ENCODE measurements at places on chromosomes 16 and 17.

DNA sequence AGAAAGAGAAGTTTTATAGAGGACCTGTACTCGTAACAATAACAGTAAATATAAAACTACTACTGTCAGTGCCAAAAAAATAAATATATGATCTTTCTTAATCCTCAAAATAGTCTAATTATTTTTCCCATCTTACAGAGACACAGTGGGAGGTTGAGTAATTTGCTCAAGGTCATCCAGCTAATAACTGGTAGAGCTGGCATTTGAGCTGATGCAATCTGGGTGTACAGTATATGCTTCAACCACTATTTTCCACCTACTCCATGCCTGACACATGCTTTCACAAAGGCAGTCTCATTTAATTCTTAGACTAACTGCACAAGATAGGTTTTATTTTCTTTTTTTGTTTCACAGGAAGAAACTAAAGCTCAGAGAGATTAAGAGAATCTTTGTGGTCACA is 33.6 kb downstream of the PIGL start:
- no peak for DNase-seq

DNA sequence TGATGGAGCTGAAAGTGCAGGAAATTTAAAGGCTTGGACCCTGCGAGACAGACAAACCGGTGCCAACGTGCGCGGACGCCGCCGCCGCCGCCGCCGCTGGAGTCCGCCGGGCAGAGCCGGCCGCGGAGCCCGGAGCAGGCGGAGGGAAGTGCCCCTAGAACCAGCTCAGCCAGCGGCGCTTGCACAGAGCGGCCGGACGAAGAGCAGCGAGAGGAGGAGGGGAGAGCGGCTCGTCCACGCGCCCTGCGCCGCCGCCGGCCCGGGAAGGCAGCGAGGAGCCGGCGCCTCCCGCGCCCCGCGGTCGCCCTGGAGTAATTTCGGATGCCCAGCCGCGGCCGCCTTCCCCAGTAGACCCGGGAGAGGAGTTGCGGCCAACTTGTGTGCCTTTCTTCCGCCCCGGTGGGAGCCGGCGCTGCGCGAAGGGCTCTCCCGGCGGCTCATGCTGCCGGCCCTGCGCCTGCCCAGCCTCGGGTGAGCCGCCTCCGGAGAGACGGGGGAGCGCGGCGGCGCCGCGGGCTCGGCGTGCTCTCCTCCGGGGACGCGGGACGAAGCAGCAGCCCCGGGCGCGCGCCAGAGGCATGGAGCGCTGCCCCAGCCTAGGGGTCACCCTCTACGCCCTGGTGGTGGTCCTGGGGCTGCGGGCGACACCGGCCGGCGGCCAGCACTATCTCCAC is at the start of gene NOG:
Gene NOG (plus strand): TSS at position 54 of the 674 bp plus-strand sequence. CDS start 525 bp downstream, at position 579.
- DNase-seq = no peak

GRCh38 chr16:85834741-85835140 is 35.2 kb downstream of the COX4I1 start:
- DNase-seq = no peak

DNA sequence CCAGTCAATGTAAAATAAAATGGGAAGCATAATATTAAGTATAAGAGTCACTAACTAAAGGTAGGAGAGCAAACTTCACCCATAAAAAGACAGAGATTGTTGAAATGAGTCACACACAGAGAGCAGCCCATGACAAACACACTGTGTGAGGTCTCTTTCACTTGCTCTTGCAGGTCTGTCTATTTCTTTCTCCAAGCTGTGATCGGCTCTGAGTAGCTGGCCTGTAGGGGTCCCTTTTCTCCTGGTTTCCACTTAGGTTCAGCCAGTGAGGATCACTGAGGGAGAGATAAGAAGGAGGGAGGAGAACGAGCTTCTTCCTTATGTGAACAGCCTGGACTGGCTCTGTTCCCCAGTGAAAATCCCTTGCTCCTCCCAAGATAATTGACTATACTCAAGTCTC is 133.7 kb upstream of the HS3ST3A1 start:
- DNase-seq = no peak

DNA sequence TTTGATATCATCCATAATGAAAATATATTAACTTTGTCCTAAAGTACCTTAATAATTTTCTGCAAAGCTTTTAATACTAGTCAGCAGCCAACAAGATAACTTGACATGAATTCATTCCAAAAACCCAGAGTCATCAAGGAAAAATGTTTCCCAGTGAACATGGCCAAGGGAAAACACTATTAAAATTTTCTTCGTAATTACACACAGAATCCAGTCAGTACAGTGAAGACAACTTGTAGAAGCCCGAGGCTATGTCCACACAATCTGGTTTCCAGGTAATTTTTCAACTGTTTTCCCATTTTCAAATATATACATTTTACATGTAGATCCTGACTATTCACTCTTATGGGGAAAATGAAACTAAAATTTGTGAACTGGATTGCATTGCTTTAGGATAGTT is 600.9 kb downstream of the CDH8 start:
- no peak for DNase-seq

- DNase-seq = no peak
These were observed 502.7 kb upstream of the HSBP1 start for GRCh38 chr16:83305092-83305491.

- DNase-seq = no peak
These were observed 24.4 kb upstream of the PMP22 start for GRCh38 chr17:15289285-15290183.

GRCh38 chr16:19690196-19690595 is 27.8 kb downstream of the KNOP1 start:
- DNase-seq = no peak

GRCh38 chr16:894841-895240 is 75.9 kb downstream of the LMF1 start:
- no peak for DNase-seq

- peak; percentile 58 for DNase-seq
These were observed 7.3 kb upstream of the RHOT2 start for GRCh38 chr16:660459-661183.

DNA sequence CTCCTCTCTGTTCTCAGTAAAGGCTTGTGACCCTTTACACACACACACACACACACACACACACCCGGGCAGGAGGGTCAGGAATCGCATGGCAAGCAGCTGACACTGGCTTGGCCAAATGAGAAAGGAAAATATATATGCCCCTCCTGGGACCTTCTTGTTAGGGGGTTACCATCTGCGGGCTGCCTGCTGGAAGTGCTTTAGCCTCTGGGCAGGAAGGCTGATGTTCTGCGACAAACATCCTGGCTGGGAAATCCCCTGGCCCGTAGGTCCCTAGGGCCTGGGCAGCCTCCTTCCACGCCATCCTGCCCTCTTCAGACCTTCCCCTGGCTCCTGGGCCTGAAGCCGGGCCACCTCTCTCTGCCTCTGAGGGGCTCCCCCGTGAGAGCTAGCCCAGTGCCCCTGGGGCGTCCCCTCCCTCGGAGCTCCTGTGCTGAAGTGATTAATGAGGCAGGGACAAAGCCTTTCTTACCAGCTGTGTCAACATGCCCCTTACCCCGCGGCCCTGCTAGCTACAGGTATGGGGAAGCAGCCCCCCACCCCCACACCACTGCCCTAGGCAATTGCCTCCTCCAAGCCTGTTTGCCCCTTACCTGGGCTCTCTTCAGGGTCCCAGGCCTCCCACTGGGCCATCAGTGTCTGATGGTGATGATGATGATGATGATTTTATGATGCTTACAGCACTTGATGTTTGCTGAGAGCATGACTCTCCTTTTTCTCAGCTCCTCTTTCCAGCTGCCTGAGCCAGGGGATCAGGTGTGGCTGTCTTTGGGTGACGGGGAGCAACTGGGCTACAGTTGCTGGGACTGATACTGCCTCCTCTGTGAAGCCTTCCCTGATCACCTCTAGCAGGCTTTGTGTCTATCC is 32.8 kb upstream of the ETV4 start:
- DNase-seq = no peak

DNA sequence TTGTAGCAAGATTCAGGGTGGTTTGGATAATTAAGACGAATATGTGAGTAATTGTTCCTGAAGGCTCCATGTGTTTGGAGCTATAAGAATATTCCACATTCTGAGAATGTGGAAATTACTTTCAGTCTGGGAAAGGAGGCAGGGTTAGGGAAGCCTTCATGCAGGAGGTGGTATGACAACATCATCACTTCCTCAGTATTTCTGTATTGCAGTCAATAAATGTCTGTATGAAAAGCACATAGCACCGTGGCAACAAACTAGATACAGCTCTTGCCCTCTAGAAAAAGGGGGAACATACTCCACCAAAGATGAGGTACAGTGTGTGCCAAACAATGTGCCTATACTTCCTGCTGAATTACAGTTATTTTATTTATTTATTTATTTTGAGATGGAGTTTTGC is 26.1 kb upstream of the DHRS7B start:
- no peak for DNase-seq

DNA sequence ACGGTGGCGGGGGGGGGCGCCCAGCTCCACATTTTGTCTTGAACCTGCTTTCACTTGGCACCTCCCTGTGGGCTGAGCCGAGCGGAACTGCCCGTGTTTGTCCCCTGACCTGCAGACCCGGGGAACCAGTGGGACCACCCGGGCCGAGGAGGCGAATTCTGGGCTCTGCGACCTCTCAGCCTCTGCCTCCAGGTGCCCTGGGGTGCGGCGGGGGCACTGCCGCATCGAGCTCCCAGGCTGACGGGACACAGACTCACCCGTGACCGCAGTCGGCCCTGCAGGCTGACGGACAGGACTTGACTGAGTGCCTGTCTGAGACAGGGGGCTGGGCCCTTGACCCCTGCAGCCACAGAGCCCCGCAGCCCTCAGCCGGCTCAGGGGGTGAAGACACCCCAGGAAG is 11.1 kb upstream of the C1QTNF8 start:
- no peak for DNase-seq

GRCh38 chr16:75413951-75414350 is 19.4 kb downstream of the CFDP1 start:
- DNase-seq = no peak

- DNase-seq = peak; percentile 46
These were observed 186.0 kb upstream of the TNRC6C start for GRCh38 chr17:77772461-77772897.

DNA sequence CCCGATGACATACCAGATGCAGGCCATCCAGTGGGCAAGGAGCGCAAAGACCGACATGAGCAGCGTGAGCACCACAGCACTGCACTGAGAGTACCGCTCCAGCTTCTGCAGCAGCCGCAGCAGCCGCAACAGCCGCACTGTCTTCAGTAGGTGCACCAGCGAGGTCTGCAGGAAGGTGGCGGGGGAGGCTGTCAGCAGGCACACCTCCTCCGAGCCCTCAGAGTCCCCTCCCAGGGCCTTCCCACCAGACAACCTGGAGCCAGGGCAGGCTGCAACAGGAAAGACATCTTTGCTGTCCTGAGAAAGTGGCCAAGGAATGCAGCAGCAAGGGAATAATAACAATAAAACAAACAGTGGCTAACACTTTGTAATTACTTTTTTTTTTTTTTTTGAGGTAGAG is 9.1 kb downstream of the KCNH4 start:
- no peak for DNase-seq

GRCh38 chr17:30334421-30334820 is 564 bp upstream of the TMIGD1 start:
- DNase-seq = no peak

GRCh38 chr17:4476017-4476416 is 22.7 kb upstream of the SPNS2 start:
- DNase-seq = no peak

- peak; percentile 59 for DNase-seq
These were observed 818 bp upstream of the NRN1L start for GRCh38 chr16:67883872-67884261.

DNA sequence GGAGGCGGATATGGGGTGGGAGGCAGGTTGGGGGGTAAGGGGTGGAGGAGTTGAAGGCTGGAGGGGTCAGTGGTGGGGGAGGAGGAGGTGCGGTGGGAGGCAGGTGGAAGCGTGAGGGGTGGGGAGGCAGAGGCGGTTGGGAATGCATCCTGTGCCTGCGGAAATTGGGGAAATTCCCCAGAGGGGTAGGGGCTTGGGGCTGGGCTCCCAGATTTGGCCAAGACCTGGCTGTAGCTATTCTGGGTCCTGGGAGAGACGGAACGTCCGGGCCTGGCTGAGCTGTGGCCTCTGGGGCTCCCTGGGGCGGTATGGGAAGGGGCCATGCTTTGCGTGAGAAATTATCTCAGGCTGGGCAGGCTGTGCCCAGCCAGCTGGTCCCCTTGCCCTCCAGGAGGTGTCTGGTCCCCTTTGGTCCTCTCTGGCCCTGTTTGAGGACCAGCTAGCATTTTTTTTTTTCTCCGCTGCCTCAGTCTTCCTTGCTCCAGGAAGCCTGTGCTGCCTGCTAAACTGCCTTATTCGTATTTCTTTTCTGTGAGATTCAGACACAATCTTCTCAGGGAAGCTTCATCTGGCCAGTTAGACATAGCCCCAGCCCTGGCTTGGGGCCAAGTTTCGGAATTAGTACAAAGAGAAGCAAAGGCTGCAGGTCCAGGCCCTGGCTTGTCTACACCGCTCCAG is 7.3 kb upstream of the TRPV2 start:
- DNase-seq = no peak

DNA sequence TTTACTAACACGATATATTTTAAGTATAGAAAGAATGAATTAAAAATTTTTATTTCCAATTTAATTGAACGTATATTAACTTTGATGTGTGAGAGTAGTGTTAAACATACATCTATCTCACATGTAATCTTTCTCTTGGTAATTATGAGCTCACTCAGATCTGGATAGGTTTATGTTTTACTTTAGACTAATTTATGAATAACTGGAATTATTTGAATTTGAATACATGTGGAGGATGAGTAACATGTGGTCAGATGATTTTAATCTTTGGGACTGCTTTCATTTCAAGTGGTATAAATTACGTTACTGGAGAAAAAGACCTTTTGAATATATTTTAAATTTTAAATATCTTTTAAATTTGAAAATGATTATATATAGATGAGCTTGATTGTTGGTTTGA is 49.9 kb upstream of the RHBDL3 start:
- DNase-seq = no peak

DNA sequence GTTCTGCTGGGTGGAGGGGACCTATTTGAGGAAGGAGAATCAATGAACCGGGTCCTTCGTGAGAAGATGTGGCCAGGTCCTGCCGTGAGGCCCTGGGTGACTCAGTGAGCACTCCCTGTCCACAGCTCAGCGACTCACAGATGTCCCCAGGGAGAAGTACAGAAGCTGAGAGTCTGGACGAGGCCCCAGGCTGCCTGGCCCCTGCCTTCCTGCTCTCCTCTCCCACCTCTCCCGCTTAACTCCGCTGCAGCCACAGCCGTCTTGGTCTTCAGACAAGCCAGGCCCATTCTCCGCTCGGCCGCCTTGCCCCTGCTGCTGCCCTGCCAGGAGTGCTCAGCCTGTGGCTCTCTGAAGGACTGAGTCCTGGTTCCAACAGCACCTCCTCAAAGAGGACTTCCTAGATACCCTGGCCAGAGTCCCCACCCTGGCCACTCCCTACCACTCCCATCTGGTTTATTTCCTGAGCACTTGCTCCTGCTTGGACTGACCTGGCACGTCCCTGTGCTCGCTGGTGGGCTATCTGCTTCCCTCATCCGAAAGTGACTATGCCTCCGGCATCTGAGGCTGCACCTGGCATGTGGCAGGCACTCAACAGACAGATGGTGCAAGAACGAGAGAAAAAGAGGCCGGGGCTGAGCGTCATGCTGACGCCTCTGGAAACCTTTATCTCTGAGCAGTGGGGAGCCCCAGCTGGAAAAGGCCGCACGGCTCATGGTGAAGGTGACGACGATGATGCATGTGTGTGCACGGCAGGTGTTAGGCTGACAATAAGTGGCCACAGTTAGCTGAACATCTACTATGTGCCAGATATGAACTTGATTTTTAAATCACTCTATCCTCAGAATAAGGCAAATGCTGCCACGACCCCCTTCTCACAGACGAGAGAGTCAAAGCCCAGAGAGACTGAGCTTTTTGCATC is 9.2 kb upstream of the TNFRSF13B start:
- no peak for DNase-seq
